ENCODE measurements at places on chromosomes 3 and 15. TPM values are rescaled to one million over a fixed set of nuclear protein-coding genes. Genes with fewer than 3 reads are reported as not detected.

PCOLCE2 gene
- total RNA-seq = 25.4 TPM

GNL3 gene
- total RNA-seq = 155 TPM

MAP1A gene
- total RNA-seq = 90.5 TPM

RTP1 gene
- total RNA-seq = not detected

PLEKHO2 gene
- total RNA-seq = 16.9 TPM

ZBED2 gene
- under 0.01 TPM for total RNA-seq

SLC51A gene
- 0.25 TPM for total RNA-seq

THAP10 gene
- total RNA-seq = 4.6 TPM

CPA3 gene
- total RNA-seq = not detected

IL5RA gene
- total RNA-seq = not detected

MAGI1 gene
- 19.6 TPM for total RNA-seq

KBTBD13 gene
- not detected for total RNA-seq

EIF3J gene
- 42.7 TPM for total RNA-seq

SLC27A2 gene
- total RNA-seq = 0.22 TPM

P2RY1 gene
- 1.1 TPM for total RNA-seq

GOLGA8K gene
- total RNA-seq = not detected
